Stimulated activated CD8-positive, alpha-beta memory T cell treated with anti-CD3 and anti-CD28 coated beads, Interleukin-4, amount 100 ng/mL, for 48 hours (primary cell): ENCODE measurements at places on chromosomes 3 and 15.

DNA sequence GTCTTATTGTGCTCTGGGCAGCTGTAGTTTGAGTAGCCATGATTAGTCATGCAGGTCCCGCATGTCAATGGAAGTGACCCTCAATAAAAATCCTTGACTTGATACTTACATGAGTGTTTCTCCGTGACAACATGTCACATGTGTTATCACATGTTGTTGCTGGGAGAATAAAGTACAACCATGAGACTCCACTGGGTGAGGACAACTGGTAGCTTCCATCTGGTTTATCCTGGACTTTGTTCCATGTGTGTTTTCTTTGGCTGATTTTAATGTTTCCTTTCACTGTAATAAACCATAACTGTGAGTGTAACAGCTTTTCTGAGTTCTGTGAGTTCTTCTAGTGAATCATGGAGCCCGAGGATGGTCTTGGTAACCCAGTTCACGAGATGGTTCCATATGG, 63.1 kb upstream of the NDN start:
- no peak for DNase-seq

DNA sequence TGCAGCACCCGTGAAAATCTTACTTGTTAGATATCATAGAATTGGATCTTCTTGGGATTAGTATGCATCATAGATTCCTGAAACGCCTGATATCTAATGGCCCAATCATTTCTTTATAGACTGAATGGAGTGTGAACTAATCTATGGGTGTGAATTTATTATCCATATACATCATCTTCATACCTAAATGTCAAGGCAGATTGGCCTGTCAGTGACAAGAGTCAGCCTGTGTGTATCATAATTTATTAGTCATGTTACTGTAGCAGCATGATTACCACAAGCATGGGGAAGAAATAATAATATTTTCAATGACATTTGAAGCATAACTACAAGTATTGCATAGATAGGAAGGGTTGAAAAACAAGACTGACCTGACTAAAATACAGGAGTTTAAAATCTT, 235.8 kb downstream of the RAP2B start:
- DNase-seq, result no peak

DNA sequence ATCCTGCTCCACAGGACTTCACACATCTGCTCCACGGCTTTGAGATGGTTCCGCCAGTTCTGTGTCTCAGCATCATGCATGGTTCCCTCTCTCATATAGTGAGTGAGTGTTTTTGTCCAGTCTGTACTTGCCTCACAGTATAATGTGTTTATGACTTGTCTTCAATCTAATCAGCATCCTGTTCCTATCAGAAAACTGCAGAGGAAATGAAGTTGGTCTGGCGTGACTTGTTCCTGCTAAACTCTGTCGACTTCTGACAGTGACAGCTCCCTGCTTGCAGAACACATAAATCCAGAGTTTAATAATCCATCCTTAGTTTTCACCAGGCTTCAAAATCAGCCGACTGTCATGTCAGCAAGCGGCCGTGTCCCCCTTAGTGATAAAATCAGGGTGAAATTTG, 222.3 kb downstream of the SLCO3A1 start:
- DNase-seq, result no peak

DNA sequence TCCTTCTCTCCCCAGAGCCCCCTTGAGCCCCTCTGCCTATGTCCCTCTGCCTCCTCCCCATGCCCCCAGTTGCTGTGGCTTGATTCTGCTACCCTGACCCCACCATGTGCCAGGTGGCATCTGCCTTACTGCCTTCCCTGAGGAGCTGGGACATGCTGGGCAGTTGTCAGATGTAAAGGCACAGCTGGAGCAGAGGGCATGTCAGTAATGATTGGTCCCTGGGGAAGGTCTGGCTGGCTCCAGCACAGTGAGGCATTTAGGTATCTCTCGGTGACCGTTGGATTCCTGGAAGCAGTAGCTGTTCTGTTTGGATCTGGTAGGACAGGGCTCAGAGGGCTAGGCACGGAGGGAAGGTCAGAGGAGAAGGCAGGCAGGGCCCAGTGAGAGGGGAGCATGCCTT, 3.5 kb upstream of the PPCDC start:
- DNase-seq, result no peak

GRCh38 chr3:158671821-158672214, 630 bp downstream of the LXN start:
- DNase-seq, result no peak

GRCh38 chr15:40108061-40108854, 421 bp downstream of the BMF start:
- DNase-seq, result peak; percentile 45

DNA sequence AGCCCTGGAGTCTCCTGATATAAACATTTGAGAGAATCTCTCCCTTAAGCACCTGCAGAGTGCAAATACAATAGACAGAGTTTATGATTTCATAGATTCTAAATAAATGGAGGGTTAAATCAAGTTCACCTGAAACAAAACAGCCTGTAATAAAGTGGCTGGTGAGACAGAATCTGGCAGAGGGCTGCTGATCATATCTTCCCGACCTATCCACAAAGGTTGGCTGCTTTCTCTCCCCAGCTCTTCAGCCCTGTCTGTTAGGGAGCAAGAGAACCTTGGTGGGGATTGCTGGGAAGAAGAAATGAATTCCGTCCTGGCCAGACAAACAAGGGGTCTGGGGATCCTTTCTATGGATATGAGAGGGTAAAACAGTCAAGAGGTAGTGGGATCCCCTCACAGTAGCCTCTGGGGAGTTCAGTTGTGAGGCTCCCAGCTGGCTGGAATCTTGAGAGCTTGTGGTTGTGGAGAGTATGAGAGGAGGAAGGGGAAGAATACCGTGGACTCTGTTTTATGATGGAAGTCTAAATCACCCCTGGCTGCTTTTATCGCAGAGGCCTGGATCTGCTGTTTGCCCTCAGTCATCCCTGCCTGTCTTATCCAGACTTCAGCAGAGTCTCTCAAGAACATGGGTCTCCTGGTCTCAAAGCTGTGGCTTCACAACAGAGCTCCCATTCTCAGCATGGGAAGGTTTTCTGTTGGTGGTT, 451.3 kb downstream of the NTRK3 start:
- DNase-seq, result no peak

- no peak for DNase-seq
Measured at GRCh38 chr3:64988188-64988587, 300.4 kb upstream of the ADAMTS9 start.

GRCh38 chr15:50135031-50135551, 16.1 kb upstream of the ATP8B4 start:
- DNase-seq, result peak; percentile 57

- peak; percentile 70 for DNase-seq
Measured at GRCh38 chr3:190585805-190586630, 72.1 kb downstream of the IL1RAP start.

DNA sequence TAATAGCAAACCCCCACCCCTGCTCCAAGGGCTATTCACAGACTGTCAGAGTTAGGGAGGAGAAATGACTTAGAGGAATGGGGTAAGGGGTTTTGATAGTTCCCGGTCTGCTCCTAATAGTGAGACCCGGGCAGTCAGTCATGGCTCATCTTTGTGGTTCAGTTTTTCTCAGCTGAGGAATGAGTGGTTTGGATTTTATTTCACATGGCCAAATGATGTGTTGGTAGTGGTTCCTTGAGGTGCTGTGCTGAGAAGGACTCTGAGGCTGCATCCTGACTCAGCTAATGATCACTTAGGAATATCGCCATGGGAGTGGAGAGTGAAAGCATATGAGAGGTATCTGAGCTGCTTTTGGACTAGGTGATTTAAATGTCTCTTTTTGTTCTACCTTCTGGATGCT, 80.2 kb downstream of the LPP start:
- DNase-seq, result no peak

GRCh38 chr3:168250415-168250861, 154.7 kb upstream of the GOLIM4 start:
- no peak for DNase-seq

- DNase-seq, result no peak
Measured at GRCh38 chr3:133488785-133489367, 84.6 kb upstream of the CDV3 start.

DNA sequence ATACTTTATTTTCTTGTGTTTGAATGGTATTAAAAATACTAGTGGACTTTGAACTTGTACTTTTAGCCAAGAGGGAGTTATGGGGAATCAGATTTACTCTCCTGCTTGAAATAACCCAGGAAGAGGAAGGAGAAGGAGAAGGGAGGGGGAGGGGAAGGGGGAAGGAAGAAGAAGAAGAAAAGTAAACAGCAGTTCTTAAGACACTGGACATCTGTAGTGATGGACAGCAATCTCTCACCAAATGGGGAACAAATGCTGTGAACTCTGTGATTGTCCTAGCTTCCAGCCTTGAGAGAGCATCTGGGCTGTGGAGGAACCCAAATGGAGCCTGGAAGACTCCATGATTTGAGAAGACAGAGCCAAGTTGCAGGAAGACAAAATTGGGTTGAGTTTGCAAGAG, 52.0 kb downstream of the VPS8 start:
- no peak for DNase-seq

GRCh38 chr3:197362081-197362480, 63.7 kb upstream of the DLG1 start:
- DNase-seq, result no peak

GRCh38 chr15:59298225-59298853, 74.3 kb downstream of the MYO1E start:
- peak; percentile 52 for DNase-seq

DNA sequence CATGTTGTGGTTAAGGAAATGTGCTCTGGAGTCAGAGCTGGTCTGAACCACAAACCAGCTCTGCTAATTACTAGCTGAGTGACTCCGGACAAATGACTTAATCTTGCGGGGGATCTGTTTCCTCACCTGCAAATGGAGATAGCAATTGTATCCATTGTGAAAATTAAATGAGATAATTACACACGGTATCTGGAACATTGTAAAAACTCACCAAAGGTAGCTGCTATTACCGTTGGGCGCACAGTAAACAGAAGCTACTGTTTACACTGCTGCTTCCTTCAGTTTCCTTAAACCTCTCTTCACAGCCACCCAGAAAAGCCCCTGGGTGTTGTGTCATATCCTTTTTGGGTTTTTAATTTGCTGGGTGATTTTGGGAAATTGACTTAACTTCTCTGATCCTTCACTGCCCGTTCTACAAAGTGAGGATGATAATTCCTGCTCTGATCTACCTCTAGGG, 107.8 kb downstream of the MEGF11 start:
- DNase-seq, result no peak

- no peak for DNase-seq
Measured at GRCh38 chr3:123327956-123328850, 120.7 kb downstream of the ADCY5 start.
